ENCODE measurements at places on chromosomes 13 and 19.

DNA sequence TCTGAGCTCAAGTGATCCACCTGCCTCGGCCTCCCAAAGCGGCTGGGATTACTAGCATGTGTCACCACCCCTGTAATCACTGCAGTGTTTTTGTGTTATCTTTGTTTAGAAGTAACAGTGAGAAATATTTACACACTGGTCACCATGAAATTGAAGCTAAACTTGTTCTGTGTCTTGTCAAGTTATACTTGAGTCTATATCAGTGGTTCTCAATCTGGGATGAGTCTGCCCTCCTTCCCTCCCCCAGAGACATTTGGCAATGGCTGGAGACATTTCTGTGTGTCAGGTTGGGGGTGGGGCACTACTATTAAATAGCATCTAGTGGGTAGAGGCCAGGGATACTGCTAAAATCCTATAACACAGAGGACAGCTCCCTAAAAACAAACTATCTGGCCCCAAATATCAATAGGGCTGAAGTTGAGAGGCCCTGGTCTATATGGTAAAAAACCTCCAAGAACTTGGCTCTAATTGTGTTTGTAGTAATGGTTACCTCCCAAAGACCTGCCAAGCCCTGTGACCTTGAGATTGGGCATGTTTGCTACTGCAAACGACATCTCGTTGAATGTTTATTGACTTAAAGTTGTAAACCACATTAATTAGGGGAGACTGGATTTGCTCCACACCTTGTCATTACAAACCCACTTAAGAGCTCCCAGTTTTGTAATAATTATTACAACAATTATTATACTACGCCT, 6.9 kb downstream of the CTU1 start:
- DNase-seq: no peak

DNA sequence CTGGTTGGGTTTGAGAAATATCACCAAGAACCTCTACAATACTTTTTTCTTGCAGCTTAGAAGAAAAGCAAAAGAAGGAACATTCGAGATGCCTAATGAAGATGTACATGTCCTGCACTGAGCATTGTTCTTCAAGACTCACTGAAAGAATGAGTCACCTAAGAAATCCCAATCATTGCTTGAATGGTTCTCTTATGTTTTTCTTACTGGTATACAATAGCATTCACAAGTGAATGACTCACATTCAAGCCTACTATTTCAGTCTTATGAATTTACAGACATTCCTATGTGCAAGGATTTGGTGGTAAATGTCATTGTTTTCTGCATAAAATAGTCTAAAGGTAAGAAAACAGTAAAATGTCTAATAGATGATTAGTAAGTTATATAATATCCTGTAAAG, 594.6 kb downstream of the PCDH9 start:
- DNase-seq: no peak

DNA sequence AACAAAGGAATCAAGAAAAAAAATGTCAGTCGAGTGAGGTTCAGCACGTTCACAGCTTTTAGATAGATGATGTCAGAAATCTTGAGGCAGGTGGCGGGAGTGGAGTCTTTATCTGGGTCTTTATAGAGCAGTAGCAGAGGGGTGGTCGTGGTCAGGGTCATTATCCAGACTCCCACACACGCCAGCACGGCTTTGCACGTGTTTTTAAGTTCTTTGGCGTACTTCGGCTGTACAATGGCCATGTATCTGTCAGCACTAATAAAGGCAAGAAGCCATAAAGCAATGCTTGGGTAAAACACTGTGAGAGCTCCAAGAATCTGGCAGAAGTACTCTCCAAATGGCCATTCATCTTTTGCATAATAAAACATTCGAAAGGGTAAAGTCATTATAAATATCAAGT, 2.9 kb downstream of the GPR18 start:
- no peak for DNase-seq

DNA sequence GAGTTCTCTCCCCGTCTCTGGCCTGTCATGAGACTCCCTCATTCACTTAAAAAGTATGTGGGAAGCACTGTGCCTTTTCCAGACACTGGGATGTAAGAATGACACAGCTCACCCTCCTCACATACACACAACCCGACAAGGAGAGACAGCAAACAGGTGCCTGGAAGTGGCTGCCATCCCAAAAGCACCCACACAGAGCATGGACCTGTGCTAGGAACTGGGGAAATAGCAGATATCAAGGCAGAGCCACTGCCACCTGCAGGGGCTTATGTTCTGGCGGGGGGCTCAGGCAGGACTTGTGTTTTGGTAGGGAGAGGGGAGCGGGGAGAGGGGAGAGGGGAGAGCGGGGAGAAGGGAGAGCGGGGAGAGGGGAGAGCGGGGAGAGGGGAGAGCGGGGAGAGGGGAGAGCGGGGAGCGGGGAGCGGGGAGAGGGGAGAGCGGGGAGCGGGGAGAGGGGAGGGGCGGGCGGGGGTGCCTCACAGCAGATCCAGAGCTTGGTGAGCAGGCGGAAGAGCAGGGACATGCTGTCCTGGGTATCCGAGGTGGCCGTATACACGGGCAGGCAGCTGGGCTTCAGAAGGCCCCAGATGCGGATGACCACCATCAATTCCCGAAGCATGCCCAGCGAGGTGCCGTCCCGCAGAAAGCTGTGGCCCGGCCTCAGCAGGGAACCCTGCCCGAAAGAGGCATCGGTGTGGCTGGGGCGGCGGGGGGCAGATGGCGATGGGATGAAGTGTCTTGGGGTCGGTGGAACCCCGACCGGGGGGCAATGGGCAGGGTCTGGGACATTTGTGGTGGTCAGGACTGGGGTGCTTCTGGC, 12.2 kb downstream of the CFD start:
- DNase-seq: no peak

DNA sequence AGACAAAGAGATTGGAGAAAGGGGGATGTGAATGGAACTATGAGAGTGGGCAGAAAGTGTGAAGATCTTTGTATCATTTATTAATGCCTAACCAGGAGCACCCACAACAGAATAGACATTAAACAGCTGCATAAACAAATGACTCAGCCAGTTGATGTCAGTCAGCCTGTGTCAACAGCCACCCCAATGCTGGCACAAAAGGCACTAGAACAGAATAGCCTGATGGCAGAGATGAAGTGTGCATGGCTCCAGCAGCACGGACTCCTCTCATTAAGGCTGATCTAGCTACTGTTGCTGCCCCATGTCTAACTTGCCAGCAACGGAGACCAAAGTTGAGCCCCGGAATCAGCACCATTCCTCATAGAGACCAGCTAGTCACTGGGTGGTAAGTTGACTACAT, 7.8 kb downstream of the CPB2 start:
- no peak for DNase-seq

DNA sequence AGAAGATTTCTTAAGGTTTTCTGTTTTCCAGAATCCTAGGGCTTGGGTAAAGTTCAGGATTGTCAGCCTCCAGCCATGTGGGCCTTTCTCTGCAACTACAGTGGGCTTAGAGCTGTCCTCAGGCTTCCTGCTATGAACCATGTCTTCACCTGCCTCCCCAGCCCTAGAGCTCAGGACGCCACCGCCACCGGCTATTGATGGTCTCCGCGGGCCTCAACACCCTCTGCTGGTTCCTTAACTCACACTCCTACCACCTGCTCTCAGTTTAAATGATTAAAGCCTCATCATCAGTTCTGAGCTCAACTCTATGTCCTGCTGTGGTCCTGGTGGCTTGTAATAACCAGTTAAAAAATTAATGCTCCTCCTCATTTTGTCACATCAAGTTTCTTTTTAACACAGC, 221.0 kb downstream of the EFNB2 start:
- DNase-seq: no peak

Data from endothelial cell (in vitro differentiated cells).